GM18507 (cell line): ENCODE measurements at places on chromosomes 2 and 18.

- no peak for DNase-seq
Measured at GRCh38 chr2:66443186-66443978, 8.5 kb downstream of the MEIS1 start.

GRCh38 chr18:63534615-63535014, 7.6 kb upstream of the SERPINB12 start:
- no peak for DNase-seq

- DNase-seq: no peak
Measured at GRCh38 chr2:20539776-20540586, 93.1 kb downstream of the RHOB start.

- DNase-seq: no peak
Measured at GRCh38 chr18:62486290-62486964, 36.4 kb upstream of the ZCCHC2 start.

GRCh38 chr2:192161656-192162290, 33.0 kb downstream of the TMEFF2 start:
- no peak for DNase-seq

GRCh38 chr2:5984946-5985345, 292.8 kb downstream of the SOX11 start:
- no peak for DNase-seq

DNA sequence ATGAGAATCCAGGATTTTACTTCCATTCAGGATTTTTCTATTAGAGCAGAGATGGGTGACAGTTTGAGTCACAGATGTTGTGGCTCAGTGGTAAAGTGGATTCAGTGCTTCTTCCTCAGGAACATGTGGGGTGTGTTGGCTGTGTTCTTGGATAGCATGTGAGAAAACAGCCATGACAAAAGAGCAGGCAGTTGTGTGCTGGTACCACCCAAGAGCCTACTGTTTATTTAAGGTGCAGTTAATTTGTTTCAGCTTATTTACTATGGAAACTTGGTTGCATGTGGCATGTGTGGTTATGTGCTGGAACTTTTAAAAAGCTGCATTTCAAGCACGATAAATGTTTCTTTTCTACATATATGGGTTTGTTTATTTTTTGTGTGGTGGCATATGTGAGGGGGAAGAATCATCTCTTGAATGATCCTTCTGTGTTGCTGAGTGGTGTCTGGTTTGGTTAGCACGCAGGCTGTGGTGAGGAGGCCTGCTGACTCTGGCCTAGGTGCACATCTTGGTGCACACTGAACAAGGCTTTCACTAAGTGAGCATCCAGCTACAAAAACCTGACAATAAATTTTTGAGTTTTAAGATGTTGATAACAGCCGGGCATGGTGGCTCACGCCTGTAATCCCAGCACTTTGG, 67.3 kb downstream of the SPTBN1 start:
- DNase-seq: no peak
